ENCODE measurements at places on chromosomes 5 and 9.

DNA sequence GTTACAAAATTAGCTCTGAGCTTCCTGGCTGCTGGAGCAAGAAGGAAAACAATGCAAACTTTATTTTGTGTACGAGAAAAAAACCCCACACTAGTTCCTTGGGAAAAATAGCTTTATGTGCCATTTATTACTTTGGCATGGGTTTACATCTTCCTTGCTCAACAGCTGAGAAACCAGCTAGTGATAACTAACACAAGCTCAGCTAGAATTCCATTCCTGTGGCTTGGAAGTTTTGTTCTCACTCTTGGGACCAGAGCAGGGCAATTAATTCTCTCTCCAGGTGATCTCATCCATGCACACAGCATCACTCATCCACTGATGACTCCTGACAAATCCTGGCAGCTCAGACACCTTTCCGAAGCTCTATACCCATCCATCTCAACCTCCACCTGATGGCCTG is 104.1 kb downstream of the CRB2 start:
- no peak for DNase-seq

- no peak for DNase-seq
Measured at GRCh38 chr5:116911074-116911473, 336.5 kb upstream of the SEMA6A start.

DNA sequence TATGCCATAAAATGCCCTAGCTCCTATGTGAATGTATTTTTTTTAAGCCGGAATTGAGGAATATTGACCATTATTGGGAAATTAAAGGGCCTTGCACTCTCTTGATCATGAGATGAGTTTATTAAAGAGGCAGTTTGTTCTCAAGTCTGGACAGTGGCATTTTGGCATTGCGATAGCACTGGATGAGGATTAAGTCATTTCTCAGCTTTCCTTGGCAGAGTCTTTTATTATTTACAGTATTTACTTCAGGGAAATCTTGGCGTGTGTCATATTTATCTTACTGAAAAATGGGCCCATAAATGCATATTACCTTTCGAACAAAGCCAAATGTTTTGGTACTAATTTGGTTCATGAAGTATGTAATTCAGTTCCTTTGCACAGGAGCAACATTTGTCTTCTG is 194.4 kb downstream of the EBF1 start:
- DNase-seq: no peak

DNA sequence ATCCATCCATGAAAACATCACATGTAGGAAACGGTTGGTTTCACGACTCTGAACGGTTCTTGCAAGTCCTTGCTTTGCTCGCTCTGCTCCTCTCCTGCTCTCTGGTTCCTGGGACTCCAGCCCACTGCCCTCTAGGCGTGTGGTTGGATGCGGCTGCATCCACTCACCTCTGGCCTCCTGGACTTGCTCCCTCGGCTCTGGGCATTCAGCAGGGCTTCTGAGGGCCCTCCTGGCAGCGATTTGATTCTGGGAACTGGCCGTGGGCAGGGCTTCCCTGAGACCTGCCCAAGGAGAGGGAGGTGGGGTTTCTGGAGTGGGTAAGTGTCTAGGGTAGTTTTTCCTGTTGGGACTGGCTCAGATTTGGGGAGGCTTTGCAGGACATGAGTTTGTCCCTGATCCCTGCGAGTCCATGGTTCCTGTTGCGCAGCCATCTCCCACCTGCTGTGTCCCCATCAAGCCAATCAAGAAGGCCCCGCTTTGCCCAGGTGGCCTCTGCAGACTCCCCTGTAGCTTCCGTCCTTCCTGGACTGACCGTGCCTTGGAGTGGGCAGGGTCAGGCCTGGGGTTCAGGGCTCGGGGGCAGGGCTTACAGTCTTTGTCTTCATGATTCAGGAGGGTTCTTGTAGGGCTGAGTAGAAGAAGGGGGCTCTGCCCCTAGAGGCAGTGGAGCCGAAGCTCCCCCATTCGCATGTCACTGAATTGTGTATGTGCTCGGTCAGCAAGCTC is 192.3 kb downstream of the CACNA1B start:
- no peak for DNase-seq

DNA sequence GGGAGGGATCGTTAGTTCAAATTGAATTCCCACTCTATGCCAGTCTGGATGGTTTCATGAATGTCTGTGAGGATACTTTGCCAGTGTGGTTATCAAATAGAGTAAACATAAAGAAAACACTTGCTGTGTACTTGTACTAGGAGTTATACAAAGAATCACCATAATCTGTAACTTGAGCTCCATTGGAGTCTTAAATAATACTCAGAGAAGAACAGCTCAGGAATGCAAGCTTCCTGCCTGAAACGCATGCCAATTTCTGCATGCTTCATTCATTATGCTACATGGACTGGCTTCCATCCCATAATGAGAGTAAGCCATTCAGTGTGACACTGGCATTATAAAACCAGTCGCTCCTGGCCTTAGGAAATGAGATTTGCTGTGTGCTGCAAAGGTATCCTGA is 351.4 kb downstream of the SEMA5A start:
- DNase-seq: no peak

DNA sequence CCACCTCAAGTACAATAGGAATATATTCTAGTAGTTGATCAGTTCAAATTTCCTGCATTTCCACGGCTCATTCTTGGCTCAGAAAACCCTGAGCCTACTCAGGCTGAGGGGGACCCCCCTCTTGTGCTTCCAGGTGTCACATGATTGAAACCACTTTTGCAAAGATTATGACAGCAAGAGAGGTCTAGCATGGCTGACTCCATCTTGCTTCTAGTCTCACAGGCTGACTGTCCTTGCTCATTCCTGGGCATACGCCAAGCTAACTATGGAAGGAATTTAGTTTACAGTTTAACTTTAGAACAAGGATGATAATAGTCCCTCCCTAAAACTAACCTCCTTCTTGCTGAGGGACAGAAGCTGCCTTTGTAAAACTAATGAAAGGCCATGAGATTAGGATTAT is 154.1 kb downstream of the SNX18 start:
- DNase-seq: no peak

GRCh38 chr9:121660367-121660766 is 8.9 kb downstream of the DAB2IP start:
- DNase-seq: no peak

DNA sequence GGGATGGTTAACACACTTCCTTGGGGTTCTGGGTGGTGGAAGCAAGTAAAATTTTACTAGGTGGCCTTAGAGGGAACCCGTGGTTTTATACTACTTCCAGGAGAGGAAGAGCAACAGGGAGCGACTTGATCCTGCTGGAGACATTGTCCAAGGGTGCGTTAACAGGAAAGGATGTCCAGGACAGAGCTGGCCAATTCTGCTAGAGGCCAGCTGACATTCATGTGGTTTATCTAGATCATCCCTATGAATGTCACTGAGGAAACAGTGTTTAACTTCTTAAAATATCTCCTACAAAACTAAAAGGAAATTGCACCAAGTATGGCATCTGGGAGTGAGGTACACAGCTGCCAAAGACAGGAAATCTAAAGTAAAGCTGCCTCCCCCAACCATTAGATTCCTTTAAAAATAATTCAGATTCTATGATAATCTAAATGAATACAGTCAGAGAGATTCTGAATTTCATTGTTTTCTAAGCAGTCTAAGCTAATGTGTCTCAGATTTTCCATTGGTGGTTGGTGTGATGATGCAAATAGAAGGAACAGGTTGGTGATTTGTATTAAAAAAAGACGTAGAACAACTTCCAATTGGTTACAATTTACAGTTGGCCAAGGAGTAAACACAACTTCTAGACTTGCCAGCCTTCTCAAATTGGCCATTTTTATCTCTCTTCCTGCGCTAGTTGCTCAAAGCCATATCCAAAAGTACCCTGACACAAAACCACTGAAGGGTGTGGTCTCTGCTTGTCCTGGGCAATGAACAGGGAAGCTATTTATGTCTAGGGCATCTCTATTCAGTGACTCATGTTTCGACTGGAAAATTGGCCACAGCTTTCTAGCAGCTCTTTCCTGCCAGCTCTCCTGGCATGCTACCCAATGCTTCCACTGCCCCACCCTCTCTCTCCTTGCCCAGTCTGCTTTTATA is 574.7 kb upstream of the MEF2C start:
- DNase-seq: no peak

DNA sequence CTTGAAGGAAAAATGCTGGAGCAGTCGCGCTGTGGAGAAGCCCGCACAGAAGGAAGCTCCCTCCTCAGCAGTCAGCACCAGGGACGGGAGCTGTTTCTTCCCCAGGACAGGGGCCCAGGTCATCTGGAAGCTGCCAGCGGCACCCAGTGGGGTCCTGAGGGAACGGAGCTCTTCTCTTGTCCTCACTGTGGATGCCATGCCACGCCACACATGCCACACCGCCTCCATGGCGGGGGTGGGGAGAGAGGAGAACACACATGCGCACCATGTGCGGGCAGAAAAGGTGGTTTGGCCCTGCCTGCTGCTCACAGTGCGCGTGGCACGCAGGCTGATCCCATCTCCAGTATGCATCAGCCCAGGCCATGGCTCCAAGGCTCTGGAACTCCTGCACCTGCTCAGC is 41.7 kb upstream of the ZNF354B start:
- DNase-seq: no peak

DNA sequence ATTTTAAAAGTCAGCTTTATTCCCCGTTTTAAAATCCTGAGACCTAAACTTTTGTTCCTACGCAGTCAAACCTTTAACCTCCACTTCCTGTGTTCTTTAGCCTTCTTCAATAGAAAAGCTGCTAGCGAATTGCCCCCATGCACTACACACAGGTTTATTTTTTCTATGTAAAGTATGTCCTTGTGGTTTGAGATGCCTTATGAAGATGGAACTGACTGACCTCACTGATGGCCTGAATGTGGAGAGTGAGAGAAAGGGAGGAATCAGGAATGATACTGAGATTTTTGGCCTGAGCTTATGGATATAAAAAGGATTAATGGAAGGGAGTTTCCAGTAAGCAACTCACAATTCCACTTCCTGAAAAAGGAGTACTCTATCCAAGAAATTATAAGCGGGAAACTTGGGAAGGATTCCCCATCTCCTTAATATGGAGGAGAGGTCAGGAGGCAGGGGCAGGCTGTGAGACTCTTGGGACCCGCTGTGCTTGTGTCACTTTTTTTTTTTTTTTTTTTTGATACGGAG is 89.5 kb downstream of the UGCG start:
- no peak for DNase-seq

GRCh38 chr9:31251386-31251785 is 1133.1 kb upstream of the ACO1 start:
- no peak for DNase-seq

GRCh38 chr9:25602400-25603044 is 75.7 kb downstream of the TUSC1 start:
- no peak for DNase-seq

- DNase-seq: no peak
Measured at GRCh38 chr9:126248680-126249079, 77.9 kb upstream of the MVB12B start.

- no peak for DNase-seq
Measured at GRCh38 chr5:178994580-178995340, at the start of gene GRM6. TSS of gene GRM6 (minus strand) at chr5:178995320. CDS start at chr5:178994944, 376 bp downstream.

DNA sequence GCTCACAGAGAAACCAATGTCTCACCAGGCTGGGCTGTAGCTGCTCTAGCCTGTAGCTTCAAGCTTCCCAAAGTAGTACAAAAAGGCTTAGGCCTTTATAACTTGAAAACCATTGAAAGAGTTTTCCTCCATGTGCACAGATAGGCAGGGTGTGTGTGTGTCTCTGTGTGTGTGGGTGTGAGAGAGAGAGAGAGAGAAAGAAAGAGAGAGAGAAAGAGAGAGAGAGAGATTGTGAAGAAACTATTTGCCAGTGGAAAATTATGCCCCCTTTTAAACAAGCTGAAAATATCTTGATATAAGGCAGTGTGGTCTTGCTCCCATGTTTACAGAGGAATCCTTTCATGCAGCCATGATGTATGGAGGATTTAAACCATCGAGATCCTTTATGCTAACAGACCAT is 17.9 kb upstream of the GDNF start:
- DNase-seq: no peak

- no peak for DNase-seq
Measured at GRCh38 chr5:167049771-167050567, 1241.5 kb upstream of the WWC1 start.

DNA sequence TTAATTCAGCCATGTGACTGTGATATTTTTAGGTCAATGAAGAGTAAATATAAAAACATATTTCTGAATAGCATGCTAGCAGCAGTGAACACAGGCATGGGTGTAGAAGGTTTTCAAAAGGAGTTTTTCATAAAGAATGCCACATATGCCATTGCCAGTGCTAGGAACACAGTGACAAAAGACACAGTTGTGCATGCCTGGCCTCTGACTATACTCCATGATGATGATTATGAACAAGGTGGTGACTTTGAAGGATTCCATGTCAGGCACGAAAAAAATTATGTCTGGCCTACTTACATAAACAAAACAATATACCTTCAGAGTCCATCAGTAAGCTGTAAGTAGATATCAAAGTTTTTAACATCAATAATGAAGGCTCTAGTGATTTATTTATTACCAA is 438.7 kb downstream of the TLE1 start:
- no peak for DNase-seq

GRCh38 chr9:125484350-125485282 is 222.4 kb downstream of the MAPKAP1 start:
- no peak for DNase-seq

DNA sequence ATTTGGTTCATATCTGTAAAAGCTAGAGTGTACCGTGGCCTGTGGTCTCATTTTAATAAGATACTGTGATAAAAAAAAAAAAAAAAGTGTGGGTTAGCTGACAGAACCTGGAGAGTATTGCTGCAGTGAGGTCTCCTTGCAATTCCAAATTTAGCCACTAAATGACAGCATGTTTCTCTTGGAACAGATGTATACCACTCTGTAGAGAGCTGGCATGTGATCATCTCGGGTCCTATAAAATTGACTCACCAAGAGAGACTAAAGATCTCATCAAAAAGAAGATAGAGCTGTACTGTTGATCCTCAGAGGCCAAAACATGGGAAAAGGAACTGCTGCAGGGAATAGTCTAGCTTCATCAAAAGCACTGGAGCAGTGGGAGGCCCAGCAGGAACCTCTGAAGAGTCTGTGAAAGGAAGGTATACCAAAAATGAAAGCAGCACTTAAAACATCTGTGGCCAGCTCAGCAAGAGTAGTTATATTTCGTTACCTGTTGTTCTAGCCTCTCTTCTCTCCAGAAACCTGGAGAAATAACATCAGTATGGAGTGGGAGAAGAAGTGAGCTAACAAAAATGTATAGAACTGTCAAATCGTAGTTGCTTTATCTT is 826.8 kb downstream of the EFNA5 start:
- no peak for DNase-seq

DNA sequence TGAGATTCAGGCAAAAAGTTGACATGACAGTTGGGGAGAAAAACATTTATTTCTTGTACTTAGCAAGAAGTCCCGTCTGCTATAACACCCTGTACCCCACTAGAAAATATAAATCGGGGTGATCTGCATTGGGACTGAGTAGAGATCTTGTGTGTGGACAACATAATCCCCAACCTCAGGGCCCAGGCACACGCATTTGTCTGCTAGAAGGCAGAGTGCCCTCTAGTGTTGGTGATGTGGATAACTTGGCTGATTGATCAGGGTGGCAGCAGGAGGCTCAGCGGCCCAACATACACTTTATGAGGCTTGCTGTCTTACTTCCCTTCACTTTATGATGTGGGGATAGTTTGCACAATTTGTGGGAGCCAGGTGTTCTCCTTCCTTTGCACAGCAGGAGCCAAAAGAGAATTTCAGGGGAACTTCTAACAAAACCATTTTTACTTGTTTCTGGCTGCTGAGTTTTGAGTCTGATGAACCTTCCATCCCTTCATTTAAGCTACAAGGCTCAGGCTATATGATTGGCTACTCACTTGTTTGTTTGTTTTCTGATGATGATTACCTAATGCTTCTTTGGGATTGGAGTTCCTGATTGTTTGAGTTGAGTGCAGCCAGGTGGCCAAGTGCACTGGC is 263.2 kb downstream of the DMAC1 start:
- DNase-seq: peak; percentile 59
